ENCODE measurements at places on chromosomes 11 and 22. TPM values are rescaled to one million over a fixed set of nuclear protein-coding genes. Genes with fewer than 3 reads are reported as not detected.

CCDC89 gene
- 2.8 TPM for total RNA-seq

OR51B5 gene
- not detected for total RNA-seq

CHST1 gene
- total RNA-seq = not detected

GRCh38 chr11:11618973-11619435 is 2.8 kb downstream of the GALNT18 start:
- no peak for DNase-seq

PLAAT2 gene
- not detected for total RNA-seq

GRCh38 chr11:3115321-3115720 is 49.8 kb downstream of the OSBPL5 start:
- DNase-seq = no peak

- no peak for DNase-seq
Observed at GRCh38 chr11:126776119-126776518, 224.5 kb downstream of the KIRREL3 start.

DNA sequence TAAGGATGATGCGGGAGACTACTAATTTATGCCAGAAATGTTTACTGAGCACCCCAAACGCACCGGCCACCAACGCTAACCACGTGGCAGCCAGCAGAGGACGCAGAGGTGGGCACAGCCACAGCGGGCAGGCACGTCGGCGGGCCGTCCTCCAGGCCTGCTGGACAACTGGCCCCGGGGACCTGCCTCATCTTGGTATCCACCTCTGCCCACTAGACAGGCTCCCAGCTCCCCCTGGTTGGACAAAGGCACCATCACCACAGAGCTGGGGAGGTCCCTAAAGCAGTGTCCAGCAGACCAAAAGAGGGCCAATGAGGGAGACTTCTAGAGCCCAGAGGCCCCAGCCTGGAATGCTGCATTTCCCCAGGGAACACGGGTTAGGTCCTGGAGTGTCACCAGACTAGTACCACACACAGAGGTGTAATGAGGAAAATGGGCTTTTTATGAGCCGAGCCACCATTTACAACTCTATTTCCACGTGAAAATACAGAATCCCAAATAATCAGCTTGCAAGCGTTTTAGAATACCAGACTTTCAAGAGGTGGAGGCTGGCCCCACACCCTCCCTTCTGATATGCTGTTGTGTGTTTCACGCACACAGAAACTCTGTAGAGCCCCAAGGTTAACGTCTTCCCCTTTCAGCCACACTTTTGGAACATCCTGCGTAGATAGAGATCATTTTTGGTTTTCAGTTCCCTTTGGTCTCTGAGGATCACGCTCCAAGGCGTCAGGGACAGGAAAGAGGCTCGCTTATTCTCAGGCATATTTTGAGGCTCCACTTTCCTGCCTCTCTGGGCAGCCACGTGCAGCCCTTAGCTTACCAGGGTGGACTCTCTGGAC is 23.7 kb upstream of the BID start:
- DNase-seq = no peak

GRCh38 chr11:74720596-74721478 is 10.4 kb downstream of the CHRDL2 start:
- no peak for DNase-seq

DNA sequence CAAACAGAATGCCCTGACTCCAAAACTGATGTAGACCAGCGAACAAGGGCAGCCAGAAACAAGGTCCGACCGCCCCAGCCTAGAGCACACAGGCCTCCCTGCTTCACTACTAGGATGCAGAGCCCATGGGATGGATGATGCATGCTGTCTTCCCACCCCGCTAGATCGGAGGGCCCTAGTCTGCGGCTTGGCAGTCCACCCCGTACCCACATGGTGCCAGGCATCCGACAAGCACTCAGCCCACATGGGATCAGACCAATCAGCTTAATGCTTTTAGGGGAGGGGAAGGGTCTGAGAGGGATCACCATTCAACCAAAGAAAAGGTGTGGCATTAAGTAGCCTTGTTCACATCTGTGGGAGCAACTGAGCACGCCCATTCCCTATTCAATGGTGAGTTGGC is 30.6 kb downstream of the PISD start:
- DNase-seq = no peak

DNA sequence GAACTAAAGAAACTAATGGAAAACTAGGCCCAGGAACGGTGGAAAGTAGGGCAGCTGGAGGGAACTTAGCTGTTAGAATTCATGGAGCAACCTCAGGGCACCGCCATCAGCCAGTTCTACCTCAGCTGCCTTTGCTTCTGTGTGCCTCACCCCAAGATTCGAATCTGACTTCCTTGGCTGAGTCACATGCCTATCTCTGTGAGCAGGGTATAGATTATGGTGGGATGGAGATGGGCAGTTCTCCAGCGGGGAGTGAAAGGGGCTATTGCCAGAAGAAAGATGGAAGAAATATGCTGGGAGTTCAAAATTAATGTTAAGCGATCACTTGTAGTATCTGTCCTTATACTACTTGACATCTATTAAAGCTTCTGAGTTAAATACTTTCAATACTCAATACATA is 18.9 kb upstream of the VWA5A start:
- no peak for DNase-seq

RCOR2 gene
- 0.34 TPM for total RNA-seq

GRCh38 chr11:2220173-2220771 is 48.7 kb upstream of the TH start:
- DNase-seq = no peak

OR51G2 gene
- total RNA-seq = not detected
